Fibroblast of mammary gland (primary cell): ENCODE measurements at places on chromosomes 5 and 9.

- DNase-seq, result peak; percentile 96
Observed at GRCh38 chr9:121282277-121283079, 14.5 kb downstream of the GSN start.

DNA sequence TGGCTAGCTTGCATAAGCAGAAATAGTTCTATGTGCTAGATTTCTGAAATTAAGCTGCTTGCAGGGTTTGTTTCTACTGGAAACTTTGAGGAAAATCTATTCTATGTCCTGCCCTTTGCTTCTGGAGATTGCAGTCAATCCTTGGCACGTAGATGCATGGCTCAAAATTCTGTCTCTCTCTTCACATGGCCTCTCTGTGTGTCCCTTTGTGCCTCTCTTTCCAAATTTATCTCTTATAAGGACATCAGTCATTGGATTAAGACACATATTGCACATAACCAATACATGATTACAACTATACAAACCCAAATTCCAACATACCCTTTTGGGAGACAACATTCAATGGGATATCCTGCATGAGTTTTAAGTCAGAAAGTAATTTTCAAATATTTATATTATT, 744.3 kb upstream of the CTNND2 start:
- DNase-seq, result no peak

DNA sequence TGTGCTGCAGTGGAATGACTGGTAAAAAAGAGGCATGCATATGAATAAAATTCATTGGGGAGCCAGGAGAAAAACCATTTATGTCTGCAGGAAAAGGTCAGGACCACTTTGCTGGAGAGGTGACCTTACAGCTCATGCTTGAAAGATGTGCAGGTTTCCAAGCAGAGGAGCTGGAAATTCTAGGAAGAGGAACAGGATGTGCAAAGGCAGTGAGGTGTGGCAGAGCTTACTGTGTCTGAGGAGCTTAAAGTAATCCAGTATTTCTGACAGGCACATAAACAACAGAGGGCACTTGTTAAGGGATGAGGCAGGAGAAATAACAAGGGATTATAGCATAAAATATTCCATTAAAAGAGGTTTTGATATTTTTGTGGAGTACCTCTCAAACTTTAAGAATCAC, 203.2 kb downstream of the CD180 start:
- DNase-seq, result no peak

- no peak for DNase-seq
Observed at GRCh38 chr5:362978-363765, 41.7 kb downstream of the AHRR start.

DNA sequence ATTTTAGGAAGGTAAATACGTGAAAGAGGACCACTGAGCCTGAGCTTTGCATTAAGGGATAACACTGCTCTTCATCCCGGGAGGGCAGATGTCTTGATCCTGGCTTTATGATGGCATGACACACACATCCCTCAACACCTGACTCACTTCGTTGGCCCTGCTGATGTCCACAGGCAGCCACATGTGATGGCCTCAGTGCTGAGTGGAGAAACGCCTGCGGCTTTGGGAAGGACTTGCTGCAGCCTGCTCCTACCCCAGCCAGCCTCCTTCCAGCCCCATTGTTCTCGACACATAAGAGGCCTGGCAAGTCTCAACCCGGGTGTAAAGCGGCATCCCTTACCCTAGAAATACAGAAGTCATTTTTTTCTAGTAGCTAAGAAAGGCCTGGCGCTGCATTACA, 169.0 kb downstream of the SYK start:
- DNase-seq, result peak; percentile 35

DNA sequence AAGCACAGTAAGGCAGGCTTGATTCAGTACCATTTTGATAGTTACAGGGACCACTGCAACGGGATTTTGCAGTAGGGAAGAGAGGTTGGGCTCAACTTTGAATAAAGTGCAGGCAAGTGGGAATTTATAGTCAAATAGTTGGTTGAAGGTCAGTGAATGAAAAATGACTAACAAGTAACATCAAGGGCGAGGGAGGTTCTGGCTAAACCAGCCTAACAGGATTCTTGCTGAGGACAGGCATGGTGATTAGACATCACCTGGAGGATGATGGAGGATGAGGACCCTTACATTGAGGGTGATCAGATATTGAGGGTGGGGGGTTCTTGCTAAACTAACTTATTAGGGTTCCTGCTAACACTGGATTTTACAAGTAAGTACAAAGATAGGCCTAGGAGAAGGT, 66.1 kb upstream of the SMC5 start:
- no peak for DNase-seq

DNA sequence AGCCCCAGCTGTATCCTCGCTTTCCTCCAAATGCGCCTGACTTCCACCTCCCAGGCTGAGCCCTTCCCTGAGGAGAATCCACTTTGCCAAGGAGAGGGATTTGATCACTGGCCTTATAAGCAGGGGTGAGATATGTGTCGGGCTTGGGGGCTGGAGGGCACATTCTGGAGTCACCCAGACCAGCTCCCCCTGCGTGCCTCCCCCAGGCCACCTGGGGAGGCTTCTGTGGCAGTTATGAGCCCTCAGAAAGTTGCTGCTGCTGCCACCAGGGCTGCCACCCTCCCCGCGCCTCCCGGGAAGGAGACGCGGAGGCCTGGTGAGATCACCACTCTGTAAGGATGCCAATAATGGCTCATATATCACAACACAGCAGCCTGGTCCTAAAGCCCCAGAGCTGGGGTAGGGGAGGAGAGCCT, 211.5 kb downstream of the PAPPA start:
- peak; percentile 72 for DNase-seq

- DNase-seq, result peak; percentile 4
Observed at GRCh38 chr5:150149618-150150017, 6.0 kb downstream of the PDGFRB start.

- DNase-seq, result peak; percentile 69
Observed at GRCh38 chr9:110048403-110048975, 159.5 kb downstream of the C9orf152 start.

DNA sequence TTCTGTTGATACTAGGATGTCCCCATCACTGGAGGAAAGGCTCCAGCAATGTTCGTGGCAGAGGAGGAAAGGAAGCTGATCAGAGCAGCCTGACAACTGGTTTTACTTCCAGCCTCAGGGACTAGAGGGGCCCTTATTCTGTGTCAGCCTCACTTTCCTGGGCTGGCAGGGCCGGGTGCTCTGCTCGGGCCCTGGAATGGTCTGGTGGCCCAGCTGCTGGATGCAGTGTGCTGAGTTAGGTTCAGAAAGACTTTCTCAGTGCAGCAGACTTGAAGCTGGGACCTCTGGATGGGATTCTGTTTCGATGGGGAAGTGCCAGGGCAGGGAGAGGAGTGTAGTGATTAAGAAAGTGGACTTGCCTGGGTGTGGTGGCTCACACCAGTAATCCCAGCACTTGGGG, 81.0 kb downstream of the MACROH2A1 start:
- DNase-seq, result no peak

DNA sequence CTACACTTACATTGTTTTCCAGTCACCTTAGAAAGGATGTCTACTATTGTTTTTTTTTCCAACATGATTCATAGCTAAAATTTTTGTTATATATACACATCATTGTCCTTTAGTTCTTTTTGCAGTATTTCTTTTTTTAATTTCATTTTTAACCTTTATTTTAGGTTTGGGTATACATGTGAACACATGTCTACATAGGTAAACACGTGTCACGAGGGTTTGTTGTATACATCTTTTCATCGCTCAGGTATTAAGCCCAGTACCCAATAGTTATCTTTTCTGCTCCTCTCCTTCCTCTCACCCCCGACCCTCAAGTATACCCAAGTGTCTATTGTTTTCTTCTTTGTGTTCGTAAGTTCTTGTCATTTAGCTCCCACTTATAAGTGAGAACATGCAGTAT, 19.0 kb downstream of the IFNA5 start:
- DNase-seq, result no peak

DNA sequence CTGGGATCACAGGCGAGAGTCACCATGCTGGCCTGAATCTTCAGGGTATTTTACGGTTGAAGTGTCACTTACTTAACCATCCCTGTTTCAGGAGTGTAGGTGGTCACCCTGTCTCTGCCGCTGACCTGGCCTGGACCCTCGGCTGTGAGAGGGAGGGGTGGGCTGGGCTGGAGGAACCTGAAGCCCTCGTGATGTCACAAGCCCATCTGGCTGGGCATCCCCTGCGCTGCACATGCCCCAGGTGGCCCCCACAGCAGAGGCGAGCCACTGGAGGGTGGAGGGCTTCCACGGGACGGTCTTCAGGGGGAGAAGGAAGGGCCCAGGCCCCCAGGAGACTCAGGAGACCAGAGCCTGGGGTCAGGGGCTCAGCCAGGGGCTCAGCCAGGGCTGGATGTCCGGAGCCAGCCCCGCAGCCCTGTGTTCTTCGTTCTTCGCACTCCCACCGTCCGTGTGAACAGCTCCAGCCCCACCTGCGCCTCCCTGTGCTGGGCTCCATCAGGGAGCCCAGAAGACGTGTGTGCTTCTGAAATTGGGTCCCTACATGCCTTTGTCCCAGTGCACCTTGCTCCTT, 7.6 kb upstream of the AHRR start:
- DNase-seq, result no peak

- DNase-seq, result no peak
Observed at GRCh38 chr5:59125011-59125961, 542.4 kb downstream of the RAB3C start.

DNA sequence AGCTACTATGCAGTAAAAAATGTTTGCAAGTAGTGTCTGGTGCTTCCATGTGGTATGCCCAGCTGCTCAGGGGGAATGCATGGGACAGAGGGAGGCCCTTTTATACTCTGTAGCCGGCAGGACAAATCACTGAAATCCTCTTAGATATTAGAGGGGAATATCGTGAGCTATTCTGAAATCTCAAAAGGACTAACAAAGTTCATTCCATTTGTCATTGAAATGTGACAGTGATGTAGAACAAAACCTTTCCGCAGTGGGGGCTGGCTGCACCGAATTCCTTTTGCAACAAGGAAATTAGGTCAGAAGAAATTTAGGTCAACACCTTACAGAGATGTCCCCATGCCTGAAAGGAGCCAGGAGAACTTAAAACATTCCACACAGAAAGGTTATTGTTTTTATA, 72.4 kb upstream of the MEF2C start:
- DNase-seq, result no peak

DNA sequence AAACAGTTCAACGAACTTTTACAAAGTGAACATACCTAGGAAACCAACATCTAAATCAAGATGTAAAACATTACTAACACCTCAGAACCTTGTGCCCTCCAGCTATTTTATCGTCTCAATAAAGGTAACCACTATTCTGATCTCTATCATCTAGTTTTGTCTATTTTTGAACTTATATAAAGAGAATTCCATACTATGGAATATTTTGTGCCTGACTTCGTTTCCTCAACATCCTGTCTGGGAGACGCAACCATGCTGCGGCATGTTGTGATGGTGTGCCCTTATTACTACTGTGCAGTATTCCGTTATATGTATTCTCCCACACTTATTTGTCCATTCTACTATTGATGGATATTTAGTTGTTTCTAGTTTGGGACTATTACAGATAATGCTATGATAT, 99.2 kb downstream of the NR6A1 start:
- no peak for DNase-seq

- no peak for DNase-seq
Observed at GRCh38 chr9:4815381-4815956, 22.7 kb downstream of the RCL1 start.

DNA sequence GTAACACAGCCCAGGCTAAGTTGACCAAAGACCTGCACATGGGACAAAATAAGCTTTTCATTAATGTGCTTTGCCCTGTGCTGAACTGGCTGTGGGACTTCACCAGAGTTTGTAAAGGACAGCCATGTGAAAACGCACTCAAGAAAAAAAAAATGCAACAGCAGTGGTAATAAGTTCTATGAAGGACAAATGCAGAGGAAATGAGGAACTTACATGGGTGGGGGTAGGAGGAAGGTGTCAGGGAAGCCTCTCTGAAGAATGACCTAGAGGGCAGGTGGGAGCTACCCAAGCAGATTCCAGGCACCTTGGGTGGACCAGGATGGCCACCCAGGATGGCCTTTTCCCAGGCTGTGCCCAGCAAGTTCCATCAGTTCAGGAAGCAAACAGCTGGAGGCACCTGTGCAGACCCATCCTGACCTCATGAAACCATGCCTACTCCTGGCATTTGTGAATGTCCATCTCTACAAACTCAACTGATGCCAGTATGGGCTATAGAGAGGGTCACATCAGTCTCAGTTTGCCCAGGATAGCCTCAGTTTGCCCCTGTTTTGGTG, 6.7 kb upstream of the PHF2 start:
- no peak for DNase-seq
